Endothelial cell (in vitro differentiated cells): ENCODE measurements at places on chromosomes 2 and 18. TPM values are rescaled to one million over a fixed set of nuclear protein-coding genes. Genes with fewer than 3 reads are reported as not detected.
A peak's percentile ranks its signal among the peaks of the same experiment; 100 is the strongest.

GRCh38 chr2:49715597-49715996, 561.3 kb upstream of the FSHR start:
- no peak for DNase-seq
- H3K36me3 ChIP-seq, result no peaks in the 10 kb centered on the region
- H3K4me1 ChIP-seq, result peaks cover 6% of the 10 kb centered on the region
- H3K4me3 ChIP-seq, result no peak overlapping the region
- no peaks in the 10 kb centered on the region for H3K27me3 ChIP-seq
- no peak overlapping the region for H3K27ac ChIP-seq

GRCh38 chr18:76805221-76805620, 17.1 kb upstream of the ZNF236 start:
- no peak for DNase-seq
- no peak overlapping the region for H3K4me3 ChIP-seq
- peaks cover 5% of the 10 kb centered on the region for H3K4me1 ChIP-seq
- H3K36me3 ChIP-seq, result peaks cover 4% of the 10 kb centered on the region
- H3K27ac ChIP-seq, result peak overlapping the region; percentile 26
- peaks cover 10% of the 10 kb centered on the region for H3K27me3 ChIP-seq

- no peaks in the 10 kb centered on the region for H3K4me1 ChIP-seq
- no peak for DNase-seq
- H3K27me3 ChIP-seq, result peaks cover 2% of the 10 kb centered on the region
- H3K27ac ChIP-seq, result no peak overlapping the region
Observed at GRCh38 chr2:99205491-99205890, 24.5 kb downstream of the MRPL30 start.

DNA sequence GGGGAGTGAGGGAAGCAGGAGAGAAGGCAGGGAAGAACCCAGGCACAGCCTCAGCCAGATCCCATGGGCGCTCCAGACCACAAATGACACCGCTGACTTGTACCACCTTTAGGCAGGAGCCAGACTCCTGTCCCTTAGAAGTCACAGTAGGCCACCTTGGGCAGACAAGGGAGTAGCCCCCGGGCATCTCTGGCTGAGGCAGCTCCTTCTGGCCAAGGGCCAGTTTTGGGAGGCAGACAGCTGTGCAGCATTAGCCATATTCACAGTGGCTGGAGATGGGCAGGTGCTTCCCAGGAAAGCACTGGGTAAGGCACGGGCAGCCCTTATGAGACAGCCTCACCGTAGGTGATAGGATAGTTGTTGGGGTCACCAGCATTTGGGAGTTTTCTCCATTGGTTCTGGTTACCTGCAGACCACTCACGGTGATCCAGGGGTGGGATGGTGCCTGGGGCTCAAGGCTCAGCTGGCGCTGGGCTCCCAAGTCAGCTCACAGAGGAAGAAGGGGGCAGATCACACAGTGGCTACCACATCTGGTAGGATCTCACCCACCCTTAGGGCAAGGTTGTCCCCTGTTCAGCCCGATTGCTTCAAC, 2.1 kb downstream of the ASTL start:
- H3K36me3 ChIP-seq, result no peaks in the 10 kb centered on the region
- DNase-seq, result no peak
- H3K27ac ChIP-seq, result no peak overlapping the region
- peaks cover 11% of the 10 kb centered on the region for H3K27me3 ChIP-seq
- H3K4me3 ChIP-seq, result no peak overlapping the region

DNA sequence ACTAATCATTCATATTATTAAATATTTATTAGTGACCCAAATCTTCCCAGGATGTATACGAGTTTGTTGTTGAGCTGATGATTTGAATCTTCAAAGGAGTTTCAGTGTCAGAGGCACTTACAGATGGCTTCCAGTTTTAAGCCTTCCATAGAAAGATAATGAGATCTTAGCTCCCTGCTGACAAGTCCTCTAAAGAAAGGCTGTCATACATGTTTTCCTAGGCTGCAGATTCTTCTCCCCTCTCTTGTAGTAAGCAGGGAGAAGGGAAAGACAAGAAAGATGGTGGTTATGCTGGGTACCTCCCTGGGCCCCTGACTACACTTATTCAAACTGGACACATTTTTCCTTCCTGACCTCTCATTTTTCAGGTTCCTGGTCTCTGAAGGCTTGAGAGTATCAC, 8.1 kb upstream of the GAREM1 start:
- H3K4me3 ChIP-seq, result no peak overlapping the region
- no peaks in the 10 kb centered on the region for H3K36me3 ChIP-seq
- H3K27ac ChIP-seq, result no peak overlapping the region
- no peaks in the 10 kb centered on the region for H3K27me3 ChIP-seq

- DNase-seq, result no peak
- H3K36me3 ChIP-seq, result peaks cover 39% of the 10 kb centered on the region
- peaks cover 3% of the 10 kb centered on the region for H3K27me3 ChIP-seq
- no peak overlapping the region for H3K27ac ChIP-seq
- peaks cover 10% of the 10 kb centered on the region for H3K4me1 ChIP-seq
- H3K4me3 ChIP-seq, result no peak overlapping the region
Observed at GRCh38 chr2:102803897-102804217, 42.0 kb downstream of the TMEM182 start.

DNA sequence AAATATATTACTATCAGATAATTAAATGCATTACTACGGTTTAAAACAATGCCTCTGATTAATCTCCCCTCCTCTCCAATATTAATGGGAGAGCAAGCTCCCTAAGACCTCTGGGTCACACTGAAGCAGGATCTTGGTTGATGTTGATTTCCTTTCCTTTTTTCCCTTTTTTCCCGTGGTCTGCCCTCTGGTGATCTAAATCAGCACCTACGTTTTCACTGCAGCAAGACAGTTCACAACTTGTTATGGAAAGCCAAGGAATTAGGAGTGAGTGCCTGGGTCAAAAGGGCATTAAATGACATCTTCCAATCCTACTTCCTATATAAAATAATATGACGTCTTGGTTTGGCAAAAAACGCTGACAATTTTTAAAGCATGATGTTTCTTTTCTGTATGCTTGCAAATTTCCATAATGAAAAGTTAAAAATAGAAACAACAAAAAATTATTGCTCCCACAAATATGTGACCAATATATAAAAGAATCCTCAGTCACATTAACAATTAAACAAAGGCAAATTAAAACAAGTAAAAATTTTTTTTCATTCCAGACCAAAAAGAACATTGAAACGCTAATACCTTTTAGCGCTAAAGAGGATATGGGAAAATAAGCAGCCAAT, 7.9 kb upstream of the CFAP36 start:
- peak; percentile 40 for DNase-seq
- H3K36me3 ChIP-seq, result no peaks in the 10 kb centered on the region
- peaks cover 2% of the 10 kb centered on the region for H3K27me3 ChIP-seq
- no peaks in the 10 kb centered on the region for H3K4me1 ChIP-seq
- H3K27ac ChIP-seq, result no peak overlapping the region

- no peaks in the 10 kb centered on the region for H3K4me1 ChIP-seq
- peaks cover 36% of the 10 kb centered on the region for H3K36me3 ChIP-seq
- no peak overlapping the region for H3K27ac ChIP-seq
- no peak for DNase-seq
- peaks cover 3% of the 10 kb centered on the region for H3K27me3 ChIP-seq
Observed at GRCh38 chr2:53905396-53905795, 45.6 kb upstream of the GPR75 start.

DNA sequence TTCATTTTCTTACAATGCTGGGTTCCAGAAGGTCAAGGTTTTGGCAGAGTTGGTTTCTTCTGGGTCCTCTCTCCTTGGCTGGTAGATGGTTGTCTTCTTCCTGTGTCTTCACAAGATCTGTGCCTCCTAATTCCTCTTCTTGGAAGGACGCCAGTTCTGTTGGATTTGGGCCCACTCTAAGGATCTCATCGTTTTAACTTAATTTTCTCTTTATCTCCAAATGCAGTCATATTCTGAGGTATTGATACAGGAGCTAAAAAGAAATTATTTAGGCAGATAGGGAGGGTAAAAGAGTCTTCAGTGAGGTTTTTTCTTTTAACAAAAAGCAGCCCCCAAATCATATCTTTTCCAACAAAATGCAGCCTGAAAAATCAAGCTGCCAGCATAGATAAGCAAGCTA, 998.4 kb downstream of the SOCS6 start:
- no peaks in the 10 kb centered on the region for H3K4me1 ChIP-seq
- H3K27ac ChIP-seq, result no peak overlapping the region
- no peak for DNase-seq

ALPP gene
- not detected for total RNA-seq

TRMT61B gene
- total RNA-seq, result 14.9 TPM

SLC19A3 gene
- 0.62 TPM for total RNA-seq

SGO2 gene
- 10.5 TPM for total RNA-seq

PLGLB2 gene
- total RNA-seq, result 1.5 TPM
